ENCODE measurements at places on chromosomes 2 and 18.

GRCh38 chr2:172373766-172374165 lies 53.6 kb upstream of the ITGA6 start:
- DNase-seq: no peak

DNA sequence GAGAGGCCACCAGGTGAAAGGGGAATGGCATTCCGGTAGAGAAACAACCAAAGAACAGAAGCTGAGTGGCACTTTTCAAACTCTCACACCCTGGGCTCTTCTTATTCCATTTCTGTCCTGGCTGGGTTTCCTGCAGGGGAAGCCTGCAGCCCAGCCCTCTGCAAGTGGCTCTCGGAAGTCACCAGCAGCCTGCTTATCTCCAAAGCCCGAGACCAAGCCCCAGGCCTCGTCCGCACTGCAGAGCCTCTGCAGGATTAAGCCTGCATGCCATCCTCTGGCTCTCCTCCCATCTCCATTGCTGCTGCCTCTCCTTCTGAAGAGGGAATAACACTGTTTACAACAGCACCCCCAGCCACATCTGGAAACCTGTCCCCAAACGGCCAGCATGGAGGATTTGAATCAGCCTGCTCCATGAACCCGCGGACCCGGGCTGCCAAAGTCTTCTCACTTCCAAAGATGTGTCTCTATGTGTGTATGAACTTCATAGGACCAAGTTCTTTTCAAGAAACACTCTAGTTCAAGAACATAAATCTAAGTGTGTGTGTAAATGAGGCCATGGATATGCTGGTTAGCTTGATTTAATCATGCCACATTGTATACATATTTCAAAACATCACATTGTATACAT lies 54.2 kb downstream of the DIPK1C start:
- DNase-seq: no peak

- no peak for DNase-seq
Observed at GRCh38 chr2:139031722-139032121, 251.5 kb upstream of the NXPH2 start.

DNA sequence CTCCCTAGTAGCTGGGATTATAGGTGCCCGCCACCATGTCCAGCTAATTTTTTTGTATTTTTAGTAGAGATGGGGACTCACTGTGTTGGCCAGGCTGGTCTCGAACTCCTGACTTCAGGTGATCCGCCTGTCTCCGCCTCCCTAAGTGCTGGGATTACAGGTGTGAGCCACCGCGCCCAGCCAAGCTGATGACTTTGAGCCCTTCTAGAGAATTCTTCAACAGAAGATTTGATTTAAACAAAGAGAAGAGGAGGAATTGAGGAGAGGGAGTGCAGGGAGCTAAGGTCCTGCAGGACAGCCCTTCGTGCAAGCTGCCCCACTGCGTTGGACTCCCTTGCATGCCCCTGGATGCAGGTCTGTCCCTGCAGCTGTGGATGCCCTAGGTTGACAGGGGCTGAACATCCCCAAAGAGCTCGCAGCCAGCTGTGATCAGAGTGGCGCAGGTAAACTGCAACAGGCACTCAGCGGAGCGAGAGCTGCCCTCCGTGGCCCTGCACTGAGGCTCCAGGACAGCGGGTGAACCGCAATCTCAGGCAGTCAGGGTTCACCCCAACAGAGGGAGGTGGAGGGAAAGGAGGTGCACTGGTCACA lies 13.7 kb downstream of the ADRA2B start:
- DNase-seq: no peak

GRCh38 chr18:53101536-53102105 lies 761.6 kb downstream of the DCC start:
- DNase-seq: no peak

- DNase-seq: no peak
Observed at GRCh38 chr2:55038428-55038827, 11.8 kb downstream of the RTN4 start.

DNA sequence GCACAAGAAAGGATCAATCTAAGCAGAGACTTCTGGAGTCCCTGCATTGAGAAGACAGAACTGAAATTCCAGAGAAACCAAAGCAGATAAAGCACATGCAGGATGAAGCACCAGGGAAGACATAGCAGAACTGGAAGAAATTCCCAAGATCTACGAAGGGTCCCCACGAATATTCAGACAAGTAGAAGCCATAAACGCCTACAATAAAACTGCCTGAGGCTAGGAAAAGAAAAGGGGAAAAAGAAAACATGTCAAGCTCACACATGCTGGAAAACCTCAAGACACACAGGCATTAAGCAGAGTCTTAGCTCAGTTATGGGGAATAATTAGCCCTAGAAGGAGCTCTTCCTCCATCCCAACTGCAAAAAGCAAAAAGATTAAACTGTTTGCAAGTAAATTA lies 171.2 kb downstream of the NBAS start:
- DNase-seq: no peak

GRCh38 chr2:218386505-218387368 lies 4.7 kb downstream of the SLC11A1 start:
- DNase-seq: no peak

- DNase-seq: no peak
Observed at GRCh38 chr2:152395103-152395502, 60.1 kb downstream of the FMNL2 start.

DNA sequence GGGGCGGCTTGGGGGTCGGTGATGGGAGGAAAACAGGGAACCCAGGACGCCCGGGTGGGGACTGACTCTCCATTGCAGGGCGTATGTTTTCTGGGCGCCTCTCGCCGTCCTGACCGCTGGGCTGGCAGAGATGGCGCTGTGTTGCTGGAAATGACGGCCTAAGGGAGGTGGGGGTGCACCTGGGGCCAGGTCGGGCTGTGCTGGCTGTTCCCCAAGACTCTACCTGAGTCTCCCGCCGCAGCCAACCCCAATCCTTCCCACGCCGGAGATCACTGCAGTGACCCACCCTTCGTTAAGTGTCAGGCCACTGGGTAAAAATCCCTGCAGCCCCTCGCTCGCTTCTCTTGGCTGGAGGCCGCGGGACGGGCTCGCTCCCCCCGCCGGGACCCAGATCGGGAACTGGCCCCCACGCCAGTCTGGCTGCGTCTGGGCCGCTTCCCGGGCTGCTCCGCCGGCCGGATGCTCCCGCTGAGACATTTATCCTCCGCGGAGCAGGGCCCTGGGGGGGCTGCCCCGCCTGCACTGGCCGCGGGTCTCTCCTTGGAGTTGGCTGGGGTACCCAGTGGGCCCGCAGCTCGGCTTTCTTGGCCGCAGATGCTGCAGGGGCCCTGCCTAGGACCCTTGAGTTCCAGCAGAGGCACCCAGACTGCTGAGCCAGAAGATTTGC lies 7.8 kb upstream of the ARMC9 start:
- no peak for DNase-seq

GRCh38 chr18:74497778-74498177 lies 1.6 kb downstream of the CNDP2 start:
- no peak for DNase-seq

GRCh38 chr2:160326786-160327185 lies 126.7 kb upstream of the ITGB6 start:
- DNase-seq: no peak

- DNase-seq: no peak
Observed at GRCh38 chr18:61761875-61762274, 130.9 kb downstream of the RNF152 start.

DNA sequence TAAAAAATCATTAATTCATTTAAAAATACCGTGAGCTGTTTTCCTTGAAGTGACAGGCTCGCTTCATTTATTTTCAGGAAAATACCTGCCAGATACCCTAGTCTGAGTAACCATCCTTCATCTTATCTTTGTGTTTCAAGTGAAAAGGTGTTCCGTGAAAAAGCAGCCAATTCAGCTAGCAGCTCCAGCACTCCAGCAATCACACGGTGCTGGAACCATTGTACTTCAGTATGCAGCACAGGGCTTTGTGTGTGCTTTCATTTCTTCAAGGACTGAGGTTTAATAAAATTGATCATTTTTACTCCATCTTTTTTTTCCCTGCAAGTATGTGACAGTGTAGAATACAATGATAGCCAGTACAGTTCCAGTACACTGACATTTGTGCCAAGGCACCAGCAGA lies 39.1 kb upstream of the PGAP1 start:
- no peak for DNase-seq

- DNase-seq: no peak
Observed at GRCh38 chr2:17879137-17879912, 858 bp downstream of the KCNS3 start.

- peak; percentile 75 for DNase-seq
Observed at GRCh38 chr2:62195421-62196277, at the start of gene B3GNT2. Gene B3GNT2, plus strand, starts transcription at chr2:62196115. Its CDS starts 26,106 bp downstream, at chr2:62222221.

- no peak for DNase-seq
Observed at GRCh38 chr2:11753452-11753885, 7.0 kb downstream of the LPIN1 start.

GRCh38 chr2:235793163-235793752 lies 299.4 kb downstream of the AGAP1 start:
- no peak for DNase-seq

- DNase-seq: no peak
Observed at GRCh38 chr18:47970664-47971531, 40.4 kb upstream of the SMAD2 start.

GRCh38 chr2:231917280-231918066 lies 8.7 kb downstream of the NPPC start:
- DNase-seq: no peak

DNA sequence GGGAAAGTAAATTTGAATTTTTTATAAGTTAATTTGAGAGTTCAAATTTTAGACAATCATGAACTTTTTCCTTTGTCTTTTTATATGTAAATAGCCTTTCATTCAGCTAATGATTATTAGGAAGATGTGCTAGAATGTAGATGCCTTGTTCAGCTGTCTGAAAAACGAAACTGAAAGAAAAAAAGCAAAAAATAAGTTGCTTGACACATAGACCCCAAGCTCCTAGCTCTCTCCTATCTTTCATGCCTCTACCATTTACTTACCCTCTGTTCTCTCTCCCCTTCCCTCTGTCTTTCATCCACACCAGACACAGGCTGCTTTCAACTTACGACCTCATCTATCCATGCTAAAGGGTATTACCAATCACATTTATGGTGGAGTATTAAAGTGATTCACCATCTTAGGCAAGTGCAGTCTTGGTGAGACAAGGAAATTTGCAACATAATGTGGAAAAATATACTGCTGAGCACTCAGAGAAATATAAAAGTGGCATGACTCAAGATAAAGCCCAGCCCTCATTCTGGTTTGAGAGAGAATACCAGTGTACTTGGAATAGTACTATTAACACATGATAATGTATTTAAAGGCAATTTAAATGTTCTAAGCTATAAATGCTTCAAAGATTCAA lies 425.6 kb downstream of the SUCLG1 start:
- DNase-seq: no peak

GRCh38 chr18:74662622-74663021 lies 65.0 kb downstream of the ZNF407 start:
- DNase-seq: no peak

GRCh38 chr18:74291472-74291770 lies 342 bp downstream of the CYB5A start:
- DNase-seq: no peak

DNA sequence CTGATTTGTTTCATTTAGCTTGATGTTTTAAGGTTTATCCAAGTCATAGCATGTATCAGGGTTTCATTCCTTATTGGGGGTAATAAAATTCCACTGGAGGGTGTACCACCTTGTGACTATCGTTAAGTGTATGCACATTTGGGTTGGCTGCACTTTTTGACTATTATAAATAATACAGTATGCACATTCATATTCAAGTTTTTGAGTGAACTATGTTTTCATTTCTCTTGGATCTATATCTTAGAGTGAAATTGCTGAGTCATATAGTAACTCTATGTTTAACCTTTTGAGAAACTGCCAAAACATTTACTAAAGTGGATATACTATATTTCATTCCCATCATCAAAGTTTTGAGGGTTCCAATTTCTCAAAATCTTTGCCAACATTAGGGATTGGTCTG lies 952.7 kb downstream of the TDRD15 start:
- no peak for DNase-seq

- peak; percentile 63 for DNase-seq
Observed at GRCh38 chr2:113248997-113249770, 29.5 kb downstream of the PAX8 start.

- DNase-seq: no peak
Observed at GRCh38 chr18:6842081-6842480, 112.6 kb downstream of the ARHGAP28 start.

DNA sequence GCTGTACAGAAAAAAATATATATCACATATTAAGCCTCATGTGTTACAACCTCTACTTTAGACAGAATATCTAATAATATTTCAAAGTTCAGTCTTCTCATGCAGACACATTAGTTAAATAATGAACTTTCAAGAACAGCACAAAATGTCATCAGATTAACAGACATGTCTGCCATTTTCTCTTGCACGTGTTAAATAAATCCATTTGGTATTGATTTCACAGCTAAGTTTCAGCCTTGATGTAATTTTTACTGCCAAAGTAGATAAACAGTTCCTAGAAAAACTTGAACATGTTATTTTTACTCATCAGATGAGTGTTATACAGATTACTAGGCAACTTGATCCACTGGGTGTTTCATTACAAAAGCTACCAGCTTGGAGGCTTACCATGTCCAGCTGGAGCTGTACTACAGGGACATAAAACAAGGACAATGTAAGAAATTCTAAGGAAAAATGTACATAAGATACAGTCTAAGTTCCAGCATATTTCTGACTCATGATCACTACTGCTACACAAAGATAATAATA lies 290.7 kb upstream of the DDX18 start:
- no peak for DNase-seq

- no peak for DNase-seq
Observed at GRCh38 chr2:31533036-31533435, 47.7 kb downstream of the SRD5A2 start.

- no peak for DNase-seq
Observed at GRCh38 chr2:12923907-12924610, 207.3 kb downstream of the TRIB2 start.

DNA sequence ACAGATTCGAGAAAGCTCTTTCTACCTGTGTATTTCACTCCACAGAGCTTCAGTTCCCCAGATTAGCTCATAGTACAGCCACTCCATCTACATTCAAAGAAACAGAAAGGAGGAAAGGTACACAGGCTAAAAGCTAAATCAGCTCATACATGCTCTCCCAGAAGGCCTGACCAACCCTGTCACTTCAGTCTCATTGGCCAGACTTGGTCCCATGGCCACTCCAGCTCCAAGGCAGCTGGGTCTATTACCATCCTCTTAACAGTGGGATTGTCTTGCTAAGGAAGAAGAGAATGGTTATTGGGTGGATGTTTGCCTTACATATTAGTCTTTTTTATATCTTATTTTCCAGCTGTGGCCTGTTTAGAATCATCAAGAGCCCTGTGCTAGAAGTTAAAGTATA lies 572.6 kb downstream of the ARHGAP15 start:
- no peak for DNase-seq

GRCh38 chr18:9058406-9058805 lies 44.1 kb upstream of the NDUFV2 start:
- DNase-seq: no peak

Measured in activated T-helper 1 cell treated with anti-CD3 and anti-CD28 coated beads, Interleukin-12 subunit alpha, Interleukin-12 subunit beta, Interleukin-2, Interleukin-4 antibody, amounts not matched to agents 30 ng/mL and 10 ng/mL and 1 ng/mL, durations not matched to agents 14 hours and 24 hours and 36 hours (primary cell).